ENCODE measurements at places on chromosomes 5 and 9.

GRCh38 chr9:122076117-122076516, 17.0 kb downstream of the TTLL11 start:
- no peak for DNase-seq

DNA sequence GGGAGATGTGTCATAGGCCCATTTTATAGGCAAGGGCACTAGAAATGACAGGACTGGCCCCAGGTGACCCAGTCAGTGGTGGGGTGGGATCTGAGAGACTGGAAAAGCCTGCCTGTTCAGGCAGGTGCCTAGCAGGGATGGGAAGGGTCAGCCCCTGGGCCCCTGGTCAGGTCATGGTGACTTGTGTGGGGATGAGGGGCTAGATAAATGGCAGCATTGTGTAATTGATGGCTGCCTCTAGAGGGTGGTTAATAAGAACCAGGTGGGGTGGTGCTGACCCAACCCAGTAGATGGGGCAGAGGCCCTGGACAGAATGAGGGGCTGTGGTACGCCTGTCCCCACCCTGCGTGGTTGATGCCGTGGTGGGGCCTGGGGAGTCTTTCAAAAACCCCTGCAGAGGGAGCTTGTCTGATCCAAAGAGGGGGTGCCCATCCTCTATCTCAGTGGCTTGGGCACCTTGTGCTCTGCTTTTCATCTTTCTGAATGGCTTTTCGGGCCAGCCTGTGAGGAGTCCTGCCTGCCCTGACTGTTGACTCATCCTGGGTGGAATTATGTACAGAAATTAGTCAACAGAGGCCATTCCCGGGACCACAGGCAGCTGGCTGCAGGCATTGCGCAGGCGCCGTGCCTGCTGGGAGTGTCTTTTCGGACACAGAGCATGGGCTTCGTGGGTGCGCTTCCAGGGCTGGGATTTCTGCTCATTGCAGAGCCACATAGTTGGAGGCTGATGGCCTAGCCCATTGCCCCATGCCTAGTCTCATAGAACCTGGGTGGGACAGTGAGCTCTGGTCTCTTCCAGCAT, 93.6 kb upstream of the PITX1 start:
- no peak for DNase-seq

- DNase-seq = no peak
These were observed 420.2 kb downstream of the AGTPBP1 start for GRCh38 chr9:85321561-85321960.

DNA sequence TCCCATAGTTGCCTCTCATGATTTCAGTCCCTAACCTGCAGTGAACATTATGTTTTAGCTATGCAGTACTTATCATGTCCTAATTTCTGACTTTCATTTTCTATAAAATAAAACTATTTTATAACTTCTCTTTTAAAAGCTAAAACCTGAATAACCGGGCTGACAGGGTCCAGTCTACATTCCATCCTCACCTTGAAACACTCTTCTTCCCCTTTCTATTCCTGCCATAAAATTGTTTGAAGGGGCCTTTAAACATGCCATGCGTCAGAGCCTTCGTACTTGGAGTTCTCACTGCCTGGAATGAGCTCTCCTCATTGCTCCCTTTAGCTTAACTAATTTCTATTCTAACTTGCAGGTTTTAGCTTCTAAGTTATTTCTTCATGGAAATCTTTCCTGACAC, 143.0 kb upstream of the PRLR start:
- DNase-seq = no peak

GRCh38 chr9:133351526-133351907, 3.5 kb downstream of the RPL7A start:
- no peak for DNase-seq

- DNase-seq = no peak
These were observed 14.4 kb downstream of the PDE6A start for GRCh38 chr5:149930043-149930748.

GRCh38 chr9:131732636-131733289, 7.1 kb downstream of the RAPGEF1 start:
- DNase-seq = no peak

DNA sequence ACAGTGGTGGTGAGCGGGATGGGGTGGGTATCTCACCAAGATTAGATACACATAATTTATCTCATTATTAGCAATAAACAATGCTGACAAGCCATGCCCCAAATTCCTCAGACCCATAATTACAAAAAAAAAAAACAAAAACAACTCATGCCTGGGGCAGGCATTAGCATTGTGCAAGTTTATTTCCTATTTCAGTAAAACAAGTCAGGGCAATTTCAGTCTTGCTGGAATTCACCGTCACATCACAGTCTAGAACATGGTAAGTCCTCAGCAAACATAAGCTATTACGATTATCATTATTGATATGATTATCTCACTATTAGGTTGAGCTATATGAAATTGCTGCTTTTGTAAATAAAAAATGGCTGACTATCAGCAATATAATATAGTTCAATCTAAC, 57.5 kb upstream of the GNAQ start:
- DNase-seq = no peak

- no peak for DNase-seq
These were observed 32.9 kb downstream of the FAM81B start for GRCh38 chr5:95424016-95424415.

DNA sequence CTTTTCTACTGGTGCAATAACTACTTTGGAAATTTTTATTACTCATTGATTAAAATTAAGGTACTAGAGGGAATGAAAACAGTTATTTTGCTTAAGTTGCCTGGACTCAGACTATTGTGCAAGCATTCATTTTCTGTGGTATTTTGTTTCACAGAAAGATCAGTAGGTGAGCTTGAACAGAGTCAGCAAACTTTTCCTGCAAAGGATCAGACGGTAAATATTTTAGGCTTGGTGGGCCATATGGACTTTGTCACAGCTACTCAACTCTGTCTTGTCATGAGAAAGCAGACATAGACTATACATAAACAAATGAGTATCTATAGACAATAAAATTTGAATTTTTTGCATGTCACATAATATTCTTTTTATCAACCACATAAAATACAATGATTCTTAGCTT, 1036.4 kb downstream of the NR2F1-AS1 start:
- DNase-seq = no peak

GRCh38 chr9:130668659-130669058, 4.3 kb downstream of the PRDM12 start:
- DNase-seq = no peak

DNA sequence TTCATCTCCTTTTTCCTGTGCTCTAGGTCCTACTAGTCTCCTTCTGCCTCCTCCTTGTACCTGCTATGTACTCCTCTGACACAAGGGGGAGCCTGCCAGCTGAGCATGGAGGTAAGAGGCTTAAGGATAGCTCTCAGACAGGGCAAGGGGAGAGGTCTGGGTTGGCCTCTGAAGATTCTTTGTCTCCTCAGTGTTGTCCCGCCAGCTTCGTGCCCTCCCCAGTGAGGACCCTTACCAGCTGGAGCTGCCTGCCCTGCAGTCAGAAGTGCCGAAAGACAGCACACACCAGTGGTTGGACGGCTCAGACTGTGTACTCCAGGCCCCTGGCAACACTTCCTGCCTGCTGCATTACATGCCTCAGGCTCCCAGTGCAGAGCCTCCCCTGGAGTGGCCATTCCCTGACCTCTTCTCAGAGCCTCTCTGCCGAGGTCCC, 3.8 kb downstream of the CREB3 start:
- DNase-seq = no peak

GRCh38 chr5:163384669-163385068, 52.7 kb upstream of the CCNG1 start:
- DNase-seq = no peak

- no peak for DNase-seq
These were observed 187.3 kb upstream of the TLE4 start for GRCh38 chr9:79384501-79384900.

DNA sequence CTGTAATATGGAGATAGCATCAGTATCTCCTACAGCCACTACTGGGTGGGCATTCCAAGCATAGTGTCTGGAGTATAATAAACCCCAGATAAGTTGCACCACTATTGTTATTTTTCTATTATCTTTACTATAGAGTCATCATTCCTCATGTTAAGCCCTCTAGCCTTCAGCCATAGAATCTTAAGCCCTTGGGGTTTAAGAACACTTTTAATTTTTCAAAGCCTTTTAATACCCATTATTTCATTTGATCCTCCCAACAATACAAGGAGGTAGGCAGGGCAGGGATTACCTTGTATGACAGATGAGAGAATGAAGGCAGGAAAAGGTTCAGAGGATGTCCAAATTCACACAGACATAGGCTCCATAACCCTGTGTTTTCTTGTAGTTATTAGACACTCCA, 112.5 kb downstream of the EBF1 start:
- DNase-seq = no peak

DNA sequence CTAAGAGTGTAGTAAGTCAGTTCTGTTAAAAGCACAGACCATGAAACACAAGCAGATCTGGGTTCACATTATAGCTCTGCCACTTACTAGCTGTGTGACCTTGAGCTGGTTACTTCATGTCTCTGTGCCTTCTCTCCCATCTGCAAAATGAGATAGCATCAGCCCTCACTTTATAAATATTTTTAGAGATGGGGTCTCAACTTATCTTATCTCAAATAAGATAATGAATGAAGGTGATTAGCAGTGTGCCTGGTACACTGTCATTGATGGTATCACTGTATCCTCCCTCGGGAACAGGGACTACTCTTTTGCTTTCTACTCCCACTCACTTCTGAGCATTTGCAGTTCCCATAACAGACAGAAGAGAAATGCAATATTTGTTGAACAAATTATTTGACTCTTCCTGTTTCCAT, 52.4 kb downstream of the GALNT10 start:
- DNase-seq = no peak

DNA sequence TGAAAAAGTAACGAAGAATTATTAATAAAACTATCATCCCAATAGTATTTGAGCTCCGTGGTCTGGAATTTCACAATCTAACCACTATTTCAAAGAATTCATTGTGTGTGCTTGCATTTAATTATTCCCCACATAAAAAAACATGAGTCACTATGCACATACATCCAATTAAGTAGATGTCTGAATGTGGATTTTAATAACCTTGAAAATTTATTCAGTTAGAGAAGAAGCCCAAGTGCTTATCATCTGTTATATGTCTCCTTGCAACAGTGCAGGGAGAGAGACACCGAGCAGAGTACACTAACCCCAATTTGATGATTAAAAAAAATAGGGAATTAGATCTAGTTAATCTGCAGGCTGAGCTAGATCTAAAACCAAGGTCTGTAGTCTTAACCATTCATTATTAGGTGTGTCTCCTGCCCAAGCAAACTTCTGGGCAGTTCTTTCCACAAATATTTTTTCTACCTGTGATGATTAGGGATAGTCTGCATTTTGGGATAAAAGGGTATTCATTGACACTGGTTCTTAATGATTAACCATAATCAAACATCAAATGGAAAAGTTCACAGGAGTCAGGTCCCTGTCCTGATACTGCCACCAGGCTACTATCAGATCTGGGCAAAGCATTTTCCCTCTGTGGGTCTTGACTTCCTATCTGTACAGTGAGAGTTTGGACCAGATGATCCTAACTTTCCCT, 164.2 kb downstream of the GRIA1 start:
- no peak for DNase-seq

DNA sequence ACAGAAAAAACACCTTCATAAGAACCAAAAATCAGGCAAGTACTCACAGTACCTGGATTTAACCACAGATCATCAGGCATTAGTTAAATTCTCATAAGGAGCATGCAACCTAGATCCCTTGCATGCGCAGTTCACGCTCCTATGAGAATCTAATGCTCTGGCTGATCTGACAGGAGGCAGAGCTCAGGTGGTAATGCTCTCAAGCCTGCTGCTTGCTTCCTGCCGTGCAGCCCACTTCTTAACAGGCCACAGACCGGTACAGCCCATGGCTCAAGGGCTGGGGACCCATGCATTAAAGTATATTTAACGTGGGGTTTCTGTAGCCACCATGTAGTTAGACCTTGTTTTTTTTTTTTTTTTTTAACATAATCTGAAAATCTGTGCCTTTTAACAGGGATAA, 147.7 kb downstream of the VPS13A start:
- no peak for DNase-seq

GRCh38 chr9:8070779-8071444, 271.3 kb upstream of the DMAC1 start:
- DNase-seq = no peak

GRCh38 chr9:129549684-129550083, 71.2 kb downstream of the C9orf50 start:
- no peak for DNase-seq

GRCh38 chr5:65882278-65882677, 44.1 kb upstream of the ERBIN start:
- no peak for DNase-seq

GRCh38 chr5:143312822-143313221, 90.7 kb downstream of the NR3C1 start:
- no peak for DNase-seq

DNA sequence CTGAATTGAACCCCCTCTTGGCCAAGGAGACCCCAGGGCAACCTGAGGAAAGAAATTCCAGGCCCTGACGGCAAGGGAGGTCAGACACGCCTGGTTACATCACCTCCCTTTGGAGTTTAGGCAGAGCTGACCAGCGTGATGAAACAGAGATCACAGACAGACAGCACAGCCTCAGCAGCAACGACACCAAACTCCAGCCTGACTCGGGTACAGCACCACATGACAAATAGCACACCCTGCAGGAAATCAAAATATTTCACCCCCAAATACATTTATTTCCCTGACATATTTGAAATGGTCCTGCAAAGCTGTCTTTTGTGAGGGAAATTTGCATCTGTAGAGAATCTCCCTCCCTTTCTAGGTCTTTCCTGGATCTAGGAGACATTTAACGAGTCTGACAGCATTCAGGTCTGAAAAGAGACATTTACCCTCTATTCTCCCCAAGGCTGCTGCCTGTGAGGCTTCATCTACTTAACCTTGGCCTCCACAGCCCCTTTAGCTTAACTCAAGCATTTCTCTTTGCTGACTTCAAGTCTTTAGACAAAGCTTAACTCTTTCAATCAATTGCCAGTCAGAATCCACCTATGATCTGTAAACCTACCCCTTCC, 2.6 kb downstream of the QSOX2 start:
- DNase-seq = no peak

Data from GM12864 (cell line).